Nephron progenitor cell (in vitro differentiated cells): ENCODE measurements at places on chromosomes 2 and 18.

DNA sequence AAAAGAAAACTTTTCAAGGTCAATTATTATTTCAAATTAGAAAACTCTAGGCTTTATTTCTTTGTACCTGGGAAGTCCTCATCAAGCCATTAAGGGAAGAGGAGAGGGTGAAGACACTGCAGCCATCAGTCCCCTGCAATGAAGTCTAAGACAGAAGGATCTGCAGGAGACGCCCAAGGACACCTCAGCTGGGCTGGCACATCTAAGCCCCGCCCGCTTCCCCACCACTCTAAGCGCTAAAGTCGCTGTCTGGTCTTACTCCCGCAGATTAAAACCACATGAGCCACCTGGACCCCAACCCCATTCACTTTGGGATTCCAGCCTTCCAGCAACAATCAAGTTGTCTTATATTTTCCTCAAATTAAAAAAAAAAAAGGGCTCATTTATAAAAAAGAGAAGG is 104.4 kb downstream of the AFF3 start:
- DNase-seq = peak; percentile 16

DNA sequence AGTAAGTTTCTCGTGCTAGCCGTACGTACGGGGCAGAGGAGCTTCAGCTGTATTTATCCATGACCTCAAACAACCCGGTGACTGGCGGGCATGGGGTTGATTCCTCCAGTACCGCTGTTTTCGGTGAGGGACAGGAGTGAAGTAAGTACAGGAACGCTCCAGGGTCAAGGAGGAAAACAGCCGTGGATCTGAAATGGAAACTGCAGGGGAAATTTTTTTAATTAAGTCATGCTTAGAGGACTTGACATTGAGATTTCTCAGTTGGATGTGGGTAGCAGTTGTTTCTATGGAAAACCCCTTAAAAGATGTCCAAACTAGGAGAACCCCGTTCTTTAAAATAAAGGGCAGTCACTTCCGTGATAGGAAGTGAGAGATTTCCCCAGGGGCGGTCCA is 1.2 kb downstream of the RAB12 start:
- no peak for DNase-seq

DNA sequence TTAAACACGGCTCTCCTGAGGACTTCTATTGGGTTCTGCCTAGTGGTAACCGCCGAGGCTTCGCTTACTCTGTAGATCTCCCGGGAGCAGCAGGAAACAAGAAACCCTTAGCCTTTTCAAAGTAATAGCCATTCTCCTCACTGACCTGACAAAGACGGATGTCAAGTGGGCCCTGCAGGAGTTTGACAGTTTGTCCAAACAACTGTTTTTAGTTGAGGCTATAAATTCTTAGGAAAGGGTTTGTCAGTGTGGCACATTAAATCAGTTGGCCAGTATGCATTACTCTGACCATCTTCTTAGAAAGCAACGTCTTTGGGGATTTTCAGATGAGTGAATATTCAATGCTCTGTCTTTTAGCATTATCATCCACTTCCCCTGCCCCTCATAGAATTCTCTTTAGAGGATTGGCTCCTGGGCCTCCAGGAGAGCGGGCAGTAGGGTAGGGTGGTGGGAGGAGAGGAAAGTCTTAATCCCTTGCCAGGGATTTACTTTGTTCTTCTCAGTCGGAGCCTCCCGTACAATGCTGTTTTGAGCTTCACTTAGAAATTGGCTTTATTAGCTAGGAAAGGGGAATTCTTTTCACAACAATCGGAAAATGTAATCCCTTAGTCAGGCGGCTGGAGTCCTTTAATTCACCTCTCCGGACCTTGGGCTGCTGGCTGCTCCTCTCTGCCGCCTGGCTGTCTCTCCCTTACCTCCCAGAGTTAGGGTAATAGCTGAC is 13.3 kb upstream of the C18orf32 start:
- peak; percentile 33 for DNase-seq

GRCh38 chr18:32698153-32698552 is 74.7 kb downstream of the KLHL14 start:
- no peak for DNase-seq

DNA sequence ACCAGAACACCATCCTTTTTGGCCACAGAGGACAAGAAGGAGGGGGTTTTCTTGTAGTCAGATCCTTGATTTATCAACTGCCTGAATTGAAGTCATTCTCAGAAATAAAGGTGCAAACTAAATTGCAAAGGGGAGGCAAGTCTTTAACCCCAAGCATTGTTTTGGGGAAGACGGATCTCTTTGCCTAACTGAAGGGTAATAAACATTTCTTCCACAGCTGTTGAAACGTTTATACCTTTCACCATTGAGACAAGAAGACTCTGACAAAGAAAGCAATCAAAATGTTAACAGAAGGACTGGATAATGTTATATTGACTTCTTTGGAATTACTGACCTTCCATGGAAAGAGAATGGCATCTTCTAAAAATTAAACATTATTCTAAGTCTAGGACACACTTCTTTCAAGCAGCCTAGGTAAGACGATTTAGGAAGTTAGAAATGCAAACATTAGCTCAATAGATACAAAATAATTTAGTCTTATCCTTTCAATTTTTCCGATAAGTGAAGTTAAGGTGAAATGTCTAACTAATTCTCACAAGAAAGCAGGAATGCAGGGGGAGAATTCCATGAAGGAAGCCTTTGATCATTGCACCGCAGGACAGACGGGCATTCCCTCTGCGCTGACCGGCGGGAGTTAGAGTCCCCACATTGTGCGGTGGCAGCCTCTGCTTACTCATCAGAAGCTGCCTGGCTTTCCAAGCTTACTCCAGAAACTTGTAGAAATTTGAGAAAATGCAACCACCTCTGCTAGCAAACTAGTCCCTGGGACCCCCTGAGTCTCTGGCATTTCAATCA is 69.4 kb upstream of the COPS8 start:
- no peak for DNase-seq

GRCh38 chr2:11726384-11726783 is 20.0 kb upstream of the LPIN1 start:
- DNase-seq = no peak

DNA sequence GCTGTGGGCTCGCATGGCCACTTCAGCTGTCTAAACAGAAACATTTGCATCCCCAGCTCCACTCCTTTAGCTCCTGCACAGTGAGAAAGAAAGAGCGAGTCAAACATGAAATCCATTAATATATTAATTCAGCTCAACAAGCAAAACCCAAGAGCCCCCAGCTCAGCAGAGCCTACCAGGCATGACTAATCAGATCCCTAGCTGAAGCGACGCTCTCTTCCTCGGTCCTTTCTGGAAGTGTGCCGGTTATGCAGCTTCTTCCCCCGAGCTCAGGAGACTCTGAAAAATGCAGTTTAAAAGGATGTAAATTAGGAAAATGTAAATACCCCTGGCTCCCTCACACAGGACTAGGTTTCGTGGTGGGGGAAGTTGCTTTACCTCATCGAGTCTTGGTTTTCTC is 221.5 kb downstream of the ANKRD30B start:
- no peak for DNase-seq

- peak; percentile 87 for DNase-seq
These were observed 8.6 kb downstream of the HS1BP3 start for GRCh38 chr2:20642055-20642971.

- DNase-seq = no peak
These were observed 3.5 kb downstream of the FEV start for GRCh38 chr2:218981390-218981880.

DNA sequence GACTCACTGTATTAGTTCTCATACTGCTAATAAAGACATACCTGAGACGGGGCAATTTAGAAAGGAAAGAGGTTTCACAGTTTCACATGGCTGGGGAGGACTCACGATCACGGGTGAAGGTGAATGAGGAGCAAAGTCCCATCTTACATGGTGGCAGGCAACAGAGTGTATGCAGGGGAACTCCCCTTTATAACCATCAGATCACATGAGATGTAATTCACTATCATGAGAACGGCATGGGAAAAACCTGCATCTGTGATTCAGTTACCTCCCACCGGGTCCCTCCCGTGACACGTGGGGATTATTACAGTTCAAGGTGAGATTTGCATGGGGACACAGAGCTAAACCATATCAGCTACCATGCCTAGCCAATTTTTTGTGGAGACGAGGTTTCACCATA is 168.2 kb downstream of the NEDD4L start:
- DNase-seq = no peak

- DNase-seq = no peak
These were observed 55.2 kb downstream of the BCL11A start for GRCh38 chr2:60498127-60498815.

DNA sequence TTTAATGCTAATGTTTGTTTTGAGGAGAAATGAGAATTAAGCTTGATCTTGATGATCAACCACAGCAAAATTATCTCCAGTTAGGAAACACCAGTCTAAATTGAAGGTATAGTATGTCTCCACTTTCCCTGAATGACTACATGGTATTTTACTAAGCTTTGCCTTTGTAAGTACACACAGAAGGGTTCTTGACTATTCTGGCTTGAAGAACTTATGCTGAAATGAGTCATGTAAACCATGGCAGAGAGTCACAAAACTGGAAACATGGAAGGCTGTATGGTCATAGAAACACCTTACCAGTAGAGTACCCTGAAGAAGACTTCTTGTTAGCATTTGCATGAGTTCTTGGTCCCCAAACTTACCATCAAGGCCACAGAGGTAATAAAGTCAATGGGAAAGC is 250.5 kb downstream of the SLC8A1 start:
- DNase-seq = no peak

GRCh38 chr2:225630824-225631533 is 231.5 kb downstream of the NYAP2 start:
- no peak for DNase-seq

DNA sequence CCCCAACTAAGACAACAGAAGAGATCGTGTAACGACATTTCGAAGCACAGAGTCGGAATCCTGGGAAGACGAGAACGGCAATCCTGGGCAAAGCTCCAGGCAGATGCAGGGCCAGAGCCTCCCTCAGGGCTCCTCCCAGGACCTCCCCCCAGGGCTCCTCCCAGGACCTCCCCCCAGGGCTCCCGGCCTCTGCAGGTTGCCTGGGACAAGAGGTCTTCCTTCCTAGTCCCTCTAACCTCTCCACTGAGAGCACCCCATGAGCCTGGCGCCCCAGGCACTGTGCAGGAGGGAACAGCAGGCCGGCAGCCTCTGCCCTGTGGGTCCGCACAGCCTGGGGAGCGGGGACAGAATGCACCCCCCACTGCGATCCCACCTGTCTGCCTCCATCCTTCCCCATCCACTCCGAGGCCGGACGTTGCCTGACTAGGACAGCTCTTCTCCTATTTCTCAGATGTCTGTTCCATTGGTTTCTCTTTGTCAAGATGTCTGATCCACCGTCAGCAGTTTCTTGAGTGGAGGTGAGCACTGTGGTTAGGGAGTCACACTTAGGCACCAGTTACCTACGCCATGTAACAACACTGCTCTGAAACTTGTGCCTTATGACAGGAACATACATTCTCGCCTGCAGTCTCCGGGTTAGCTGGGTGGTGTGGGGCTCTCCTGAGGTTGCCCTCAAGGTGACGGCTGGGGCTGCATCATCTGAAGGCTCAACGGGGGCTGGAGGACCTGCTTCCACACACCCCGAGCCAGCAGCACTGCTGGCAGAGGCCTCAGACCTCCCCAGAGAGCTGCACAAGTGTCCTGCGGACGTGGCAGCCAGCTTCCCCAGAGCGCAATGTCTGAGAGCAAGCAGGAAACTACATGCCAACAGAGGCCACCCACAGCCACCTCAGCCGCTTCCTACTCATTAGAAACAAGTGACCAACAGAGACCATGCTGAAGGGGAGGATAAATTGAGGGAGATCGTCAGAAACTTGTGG is 28.9 kb downstream of the ADI1 start:
- no peak for DNase-seq

DNA sequence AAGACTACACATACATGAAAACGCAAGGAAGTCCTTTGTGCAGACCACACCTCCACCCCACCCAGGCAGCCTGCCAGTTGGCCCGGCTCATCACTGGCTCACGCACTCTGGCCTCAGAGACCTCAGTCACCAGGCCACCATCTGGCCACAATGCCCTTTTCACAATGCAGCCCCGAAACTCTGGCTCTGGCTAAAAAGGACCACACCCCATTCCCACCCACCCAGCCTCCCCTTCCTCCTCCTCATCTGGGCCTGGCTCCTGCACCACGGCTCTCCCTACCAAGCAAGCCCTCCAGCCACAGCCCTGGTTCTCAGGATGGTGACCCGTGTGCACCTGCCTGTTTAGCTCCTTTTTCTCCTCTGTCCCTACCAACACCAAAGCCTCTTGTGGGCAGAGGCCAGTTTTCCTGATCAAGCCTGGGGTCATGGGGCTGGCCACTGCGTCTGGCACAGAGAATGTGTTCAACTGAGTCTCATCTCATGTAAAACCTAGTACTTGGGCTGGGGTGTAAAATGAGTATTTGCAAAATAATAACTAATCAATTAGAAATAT is 7.4 kb downstream of the HDAC4 start:
- DNase-seq = no peak

- no peak for DNase-seq
These were observed 38.8 kb downstream of the EPHA4 start for GRCh38 chr2:221533299-221533698.

DNA sequence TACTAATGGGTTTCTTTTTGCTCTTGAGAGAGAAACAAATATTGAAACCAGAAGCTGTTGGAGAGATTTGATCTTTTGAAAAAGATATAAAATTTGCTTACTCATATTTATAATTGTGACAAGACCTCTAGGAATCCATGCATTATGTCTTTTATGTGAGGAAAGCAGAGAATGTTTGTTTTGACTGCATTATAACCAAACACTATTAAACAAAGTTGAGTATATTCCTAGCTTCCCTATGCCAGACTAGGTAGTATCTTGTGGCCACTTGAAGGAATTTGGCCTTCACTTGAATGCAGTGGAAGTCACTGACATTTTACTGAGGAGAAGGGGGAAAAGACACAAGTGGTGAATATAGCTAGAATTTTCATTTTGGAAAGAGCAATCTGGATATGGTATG is 521.8 kb upstream of the ZEB2 start:
- no peak for DNase-seq

GRCh38 chr18:62938487-62938886 is 223.1 kb downstream of the PHLPP1 start:
- DNase-seq = no peak

DNA sequence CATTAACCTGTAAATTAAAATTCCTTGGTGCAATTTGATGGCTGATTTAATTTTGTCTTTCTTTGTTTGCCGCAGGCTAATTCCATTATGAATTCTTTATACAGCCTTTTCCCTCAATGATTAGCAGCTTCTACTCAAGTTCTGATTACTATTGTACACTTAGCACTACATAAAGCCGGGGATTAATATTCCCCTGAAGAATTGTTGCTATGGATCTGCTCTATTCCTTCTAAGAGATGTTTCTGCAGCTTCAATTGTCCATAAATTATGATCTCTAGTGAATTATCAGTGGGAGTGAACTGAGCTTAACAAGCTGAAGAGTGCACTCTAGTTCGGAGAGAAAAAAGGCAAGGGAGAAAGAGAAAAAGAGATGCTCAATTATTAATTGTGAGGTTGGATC is 433.7 kb upstream of the SPRED2 start:
- DNase-seq = no peak

GRCh38 chr2:213422211-213422610 is 137.9 kb downstream of the SPAG16 start:
- no peak for DNase-seq

GRCh38 chr2:135182190-135182589 is 130.1 kb downstream of the RAB3GAP1 start:
- no peak for DNase-seq
